Islet precursor cell (in vitro differentiated cells): ENCODE measurements at places on chromosomes 16 and 17.

- DNase-seq = no peak
Measured at GRCh38 chr17:40529991-40530390, 28.6 kb upstream of the TNS4 start.

GRCh38 chr17:6675201-6675825 lies 23.8 kb downstream of the C17orf100 start:
- DNase-seq = no peak

DNA sequence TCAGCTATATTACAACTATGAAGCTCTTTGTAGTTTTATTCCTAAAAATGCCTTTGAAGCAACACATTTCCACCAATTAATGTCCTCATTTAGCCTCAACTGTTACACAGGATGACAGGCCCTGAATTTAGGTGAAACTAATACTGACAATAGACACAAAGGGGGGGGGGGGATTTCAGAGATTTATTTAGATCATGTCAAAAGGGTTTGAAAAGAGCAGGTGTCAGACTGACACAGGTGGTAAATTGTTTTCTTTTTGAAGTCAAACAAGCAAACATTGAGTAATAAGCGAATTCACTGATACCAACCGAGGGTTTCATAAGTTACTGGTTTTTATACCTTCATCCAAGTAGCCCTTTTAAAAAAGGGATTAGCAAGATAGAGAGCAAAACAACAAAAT lies 40.8 kb downstream of the KANSL1 start:
- DNase-seq = no peak

DNA sequence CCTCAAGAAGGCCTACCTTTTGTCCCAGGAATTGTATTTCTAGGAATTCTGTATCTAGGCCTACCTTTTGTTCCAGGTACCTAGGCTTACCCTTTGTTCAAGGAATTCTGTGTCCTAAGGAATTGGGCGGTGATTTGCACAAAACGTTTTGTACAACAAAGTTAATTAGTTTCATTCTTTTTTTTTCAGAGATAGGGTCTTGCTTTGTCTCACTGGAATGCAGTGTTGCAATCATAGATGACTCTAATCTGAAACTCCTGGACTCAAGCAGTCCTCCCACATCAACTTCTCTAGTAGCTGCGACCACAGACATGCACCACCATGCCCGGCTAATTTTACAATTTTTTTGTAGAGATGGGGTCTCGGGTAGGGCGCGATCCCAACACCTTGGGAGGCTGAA lies 7.0 kb downstream of the CDR2L start:
- DNase-seq = no peak

- DNase-seq = no peak
Measured at GRCh38 chr17:4313221-4314114, 49.7 kb upstream of the ANKFY1 start.

GRCh38 chr16:3949287-3949686 lies 68.8 kb upstream of the CREBBP start:
- no peak for DNase-seq

DNA sequence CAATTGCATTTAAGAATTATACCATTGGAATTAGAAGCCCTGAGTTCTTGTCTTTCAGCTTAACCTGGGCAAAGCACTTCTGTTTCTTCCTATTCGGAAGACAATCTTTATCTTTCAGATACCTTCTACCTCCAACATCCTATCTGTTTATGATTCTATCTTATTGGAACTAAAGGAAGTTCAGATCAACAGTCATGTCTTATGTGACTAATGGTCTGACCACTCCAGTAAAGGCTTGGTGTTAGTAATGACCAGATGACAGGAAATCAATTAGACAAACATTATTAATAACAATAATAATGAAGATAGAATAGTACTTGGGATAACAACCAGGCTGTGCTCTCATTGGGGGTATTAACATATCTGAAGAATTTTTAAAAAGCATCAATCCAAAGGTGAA lies 11.3 kb downstream of the HS3ST3A1 start:
- DNase-seq = no peak

- no peak for DNase-seq
Measured at GRCh38 chr17:53472586-53472985, 350.1 kb upstream of the KIF2B start.

- peak; percentile 94 for DNase-seq
Measured at GRCh38 chr17:64679710-64680216, 17.7 kb upstream of the SMURF2 start.

GRCh38 chr16:49019081-49019633 lies 262.5 kb downstream of the CBLN1 start:
- DNase-seq = peak; percentile 62

DNA sequence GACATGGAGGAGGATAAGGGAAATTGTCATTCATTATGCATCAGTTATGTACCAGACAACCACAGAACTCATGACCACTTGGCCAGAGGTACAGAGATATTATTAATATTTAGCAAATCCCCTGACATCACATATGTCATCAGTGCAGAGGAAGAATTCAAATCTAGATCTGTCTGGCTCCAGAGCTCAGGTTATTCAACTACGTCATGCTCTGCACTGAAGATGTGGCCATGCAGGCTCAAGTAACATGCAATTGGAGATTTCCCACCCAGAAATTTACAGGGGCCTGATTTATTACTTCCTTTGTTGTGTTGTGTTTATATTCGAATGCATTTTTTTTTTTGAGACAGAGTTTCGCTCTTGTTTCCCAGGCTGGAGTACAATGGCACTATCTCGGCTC lies 224.3 kb downstream of the HS3ST4 start:
- no peak for DNase-seq

DNA sequence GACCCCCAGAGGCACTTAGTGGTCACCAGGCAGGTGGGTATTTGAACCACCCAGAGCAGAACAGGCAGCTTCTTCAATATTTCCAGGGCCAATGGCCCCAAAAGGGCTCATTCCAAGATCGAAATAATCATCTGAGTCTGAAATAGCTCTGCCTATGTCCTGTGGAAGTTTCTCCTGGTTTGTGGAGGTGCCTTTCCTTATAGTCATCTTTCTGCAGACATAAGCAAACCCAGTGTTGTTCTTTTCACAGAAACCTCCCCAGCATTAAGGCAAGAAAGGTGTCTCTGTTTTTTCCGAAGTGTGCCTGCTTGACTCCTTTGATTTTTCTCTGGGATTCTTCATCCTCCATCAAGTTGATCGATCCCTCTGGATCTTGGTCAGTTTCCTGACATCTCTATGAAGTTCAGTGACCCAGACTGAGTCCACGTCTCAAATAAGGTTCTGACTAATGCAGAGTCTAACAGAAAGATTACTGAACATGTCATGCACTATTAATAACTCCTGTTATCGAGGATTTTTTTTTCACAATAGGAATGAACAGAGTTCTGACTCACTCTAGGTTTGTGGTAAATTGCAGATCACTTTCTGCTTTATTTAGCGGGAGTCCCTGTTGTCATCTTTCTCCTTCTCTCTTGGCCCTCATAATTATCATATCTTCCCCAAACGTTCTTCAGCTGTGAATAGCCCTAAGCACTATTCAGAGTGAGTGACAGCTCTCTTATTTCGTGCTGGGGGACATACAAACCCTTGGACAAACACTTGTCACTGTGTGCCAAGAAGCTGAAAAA lies 1.5 kb downstream of the LRRC3C start:
- no peak for DNase-seq

DNA sequence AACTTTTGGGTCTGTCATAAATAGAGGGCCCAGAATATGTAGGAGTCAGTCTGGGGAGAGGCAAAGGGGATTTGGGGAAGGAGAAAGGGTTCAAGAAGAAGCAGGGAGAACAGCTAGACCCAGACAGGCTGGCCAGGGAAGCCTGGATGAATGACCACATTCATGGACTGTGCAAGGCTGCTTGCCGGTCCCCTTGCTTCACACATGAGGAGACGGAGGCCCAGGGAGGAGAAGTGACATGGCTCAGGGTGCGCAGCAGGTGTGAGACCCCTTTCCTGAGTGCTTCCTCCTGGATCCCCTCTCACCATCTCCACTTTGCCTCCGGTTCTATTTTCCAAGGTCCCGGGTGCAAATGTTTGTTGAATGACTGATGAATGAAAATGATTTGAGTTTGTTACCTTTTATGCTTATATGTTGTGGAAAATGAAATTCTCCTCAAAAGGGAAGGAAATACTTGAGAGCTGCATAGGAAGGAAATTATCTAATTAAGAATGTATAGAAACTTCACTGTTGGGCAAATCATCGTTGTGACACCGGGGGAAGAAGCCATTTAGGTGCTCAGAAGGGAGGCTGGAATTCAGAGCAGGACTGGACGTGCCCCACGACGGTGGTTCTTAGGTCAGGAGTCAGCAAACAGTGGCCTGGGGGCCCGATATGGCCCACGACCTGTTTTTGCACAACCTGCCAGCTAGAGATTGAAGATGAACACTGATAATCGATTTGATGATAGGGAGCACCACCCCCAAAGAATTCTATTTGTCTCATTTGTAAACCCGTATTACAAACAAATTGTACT lies 559 bp downstream of the ITGAM start:
- DNase-seq = no peak

DNA sequence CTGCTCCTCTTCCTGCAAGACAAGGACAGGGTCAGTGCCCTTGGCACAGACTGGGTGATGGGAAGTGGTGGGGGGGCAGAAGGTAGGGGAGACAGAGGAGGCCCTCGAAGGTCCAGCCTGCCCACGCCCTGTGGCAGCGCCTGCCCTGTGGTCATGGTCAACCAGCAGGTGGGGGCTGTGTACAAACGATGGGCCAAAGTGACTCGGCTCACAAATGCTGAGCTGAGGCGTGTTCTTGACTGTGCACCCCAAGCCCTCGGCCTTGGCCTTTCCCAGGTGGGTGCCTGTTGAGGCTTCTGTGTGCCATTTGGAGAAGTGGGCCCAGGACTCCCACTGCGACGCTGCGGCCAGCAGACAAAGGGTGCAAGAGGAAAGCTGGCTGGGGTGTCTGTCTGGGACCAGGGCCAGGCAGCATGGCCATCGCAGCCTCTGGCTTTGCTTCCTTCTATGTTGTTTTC lies 22.6 kb downstream of the MXRA7 start:
- no peak for DNase-seq

DNA sequence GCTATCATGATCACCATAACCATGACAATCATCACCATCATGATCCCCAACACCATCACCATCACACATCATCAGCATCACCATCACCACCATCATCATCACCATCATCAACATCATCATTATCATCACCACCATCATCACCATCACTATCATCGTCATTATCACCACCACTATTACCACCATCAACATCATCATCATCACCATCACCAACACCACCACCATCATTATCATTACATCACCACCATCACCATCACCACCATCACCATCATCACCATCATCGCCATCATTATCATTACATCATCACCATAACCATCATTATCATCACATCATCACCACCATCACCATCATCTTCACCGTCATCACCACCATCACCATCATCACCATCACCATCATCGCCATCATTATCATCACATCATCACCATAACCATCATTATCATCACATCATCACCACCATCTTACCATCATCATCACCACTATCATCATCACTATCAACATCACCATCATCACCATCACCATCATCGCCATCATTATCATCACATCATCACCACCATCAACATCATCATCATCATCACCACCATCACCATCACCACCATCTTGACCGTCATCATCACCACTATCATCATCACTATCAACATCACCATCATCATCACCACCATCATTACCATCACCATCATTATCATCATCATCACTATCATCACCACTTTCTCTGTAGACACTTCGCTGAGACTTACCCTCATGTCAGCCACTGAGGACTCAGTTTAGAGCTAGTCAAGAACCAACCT lies 366.0 kb downstream of the C16orf95 start:
- no peak for DNase-seq

DNA sequence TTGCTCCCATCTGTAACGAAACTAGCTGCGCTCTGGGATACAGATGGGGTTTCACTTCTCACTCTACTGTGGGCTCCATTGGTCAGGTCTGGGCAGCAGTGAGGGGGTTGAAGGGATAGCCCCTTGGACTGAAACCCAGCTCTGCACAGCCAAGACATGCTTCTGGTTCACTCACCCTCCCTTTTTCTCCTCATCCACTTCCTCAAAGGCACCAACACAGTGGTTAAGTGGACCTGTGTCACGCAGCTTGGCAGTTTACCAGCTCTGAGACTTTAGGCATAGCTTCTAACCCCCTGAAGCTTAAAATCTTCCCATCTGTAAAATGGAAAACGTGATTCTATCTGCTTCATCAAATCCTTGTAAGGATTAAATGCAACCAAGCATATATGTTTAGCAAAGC lies 11.5 kb upstream of the KRT38 start:
- no peak for DNase-seq

DNA sequence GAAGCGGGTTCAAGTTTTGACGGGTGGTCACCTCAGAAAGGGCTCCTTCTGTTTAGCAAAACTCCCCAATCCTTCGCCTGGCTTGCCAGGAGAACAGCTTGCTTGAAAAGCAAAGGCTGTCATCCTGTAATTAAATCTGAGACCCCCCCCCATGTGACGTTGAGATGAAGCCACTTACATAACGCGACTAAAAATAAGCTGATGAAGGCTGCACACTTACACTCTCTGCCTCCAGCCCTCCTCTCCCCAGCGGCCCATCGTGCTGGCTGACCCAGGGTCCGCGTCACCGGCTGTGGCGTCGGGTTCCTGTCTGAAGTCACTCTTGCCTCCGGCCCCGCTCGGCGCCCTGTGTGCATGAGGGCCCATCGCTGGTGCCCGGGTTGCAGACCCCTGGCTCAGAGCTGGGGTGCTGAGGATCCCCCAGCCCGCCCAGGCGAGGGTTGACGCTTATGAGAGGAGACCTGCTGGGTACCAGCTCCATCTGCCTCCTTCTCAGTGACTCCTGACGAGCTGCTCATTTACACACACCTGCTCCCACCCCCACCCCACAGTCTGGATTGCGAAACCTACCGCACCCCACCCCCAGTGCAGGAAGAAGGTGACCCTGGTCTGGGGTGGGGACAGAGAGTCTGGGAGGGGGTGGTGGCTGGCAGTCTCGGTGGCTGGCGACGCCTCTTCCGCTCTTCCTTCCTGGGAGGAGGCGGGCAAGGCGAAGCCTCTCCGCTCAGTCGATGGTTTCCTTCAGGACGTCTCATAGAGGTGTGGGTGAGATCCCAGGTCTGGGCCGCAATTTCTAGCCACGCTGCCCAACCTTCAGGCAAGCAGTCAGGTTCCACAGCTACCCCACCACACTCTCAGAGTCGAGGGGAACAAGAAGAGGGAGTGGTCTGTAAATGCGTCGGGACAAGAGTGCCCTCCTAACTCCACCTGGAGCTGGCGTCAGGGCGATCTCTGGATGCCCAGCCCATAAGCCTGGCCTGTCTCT lies 3.1 kb upstream of the BAIAP2 start:
- peak; percentile 57 for DNase-seq
